Esophagus mucosa (tissue), 1 donor: ENCODE measurements at places on chromosomes 6 and 20.

DNA sequence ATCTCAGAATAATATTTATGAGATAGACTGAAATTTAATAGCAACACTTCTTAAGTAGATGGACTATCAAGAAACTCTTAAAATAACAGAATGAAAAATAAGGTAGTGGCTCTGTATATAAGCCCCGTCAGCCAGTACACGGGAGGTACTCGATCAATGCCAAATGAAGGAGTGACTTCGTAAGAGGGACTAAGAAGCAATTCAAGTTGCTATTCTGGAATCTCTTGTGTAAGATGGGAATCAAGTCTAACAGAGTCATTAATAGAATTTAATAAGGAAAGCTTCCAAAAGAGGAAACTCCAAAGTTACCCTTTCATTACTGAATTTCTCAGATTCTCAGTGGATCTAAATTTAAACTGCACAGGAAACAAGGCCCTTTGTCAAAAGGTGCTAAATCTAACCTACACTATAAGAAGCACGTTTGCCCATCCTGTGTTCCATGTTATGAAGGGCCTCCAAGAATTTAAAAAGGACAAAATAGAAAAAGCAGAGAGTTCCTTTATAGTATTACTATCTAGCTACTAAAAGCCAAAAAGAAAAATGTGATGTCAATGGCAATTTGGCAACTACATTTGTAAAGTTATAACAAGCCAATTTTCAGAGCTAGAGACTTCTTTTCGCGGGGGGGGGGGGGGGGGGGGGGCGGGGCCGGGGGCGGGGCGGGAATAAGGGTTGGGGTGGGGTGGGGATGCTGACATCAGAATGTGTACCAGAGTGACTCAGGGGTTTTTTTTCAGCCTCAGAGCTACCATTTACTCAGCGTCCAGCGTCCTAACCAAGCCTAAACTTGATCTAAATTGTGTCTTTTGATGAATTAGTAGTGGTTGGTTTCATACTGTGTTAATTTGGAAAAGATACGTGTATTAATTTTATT, 200.6 kb downstream of the GMPR start:
- peak; percentile 62 for ATAC-seq

DNA sequence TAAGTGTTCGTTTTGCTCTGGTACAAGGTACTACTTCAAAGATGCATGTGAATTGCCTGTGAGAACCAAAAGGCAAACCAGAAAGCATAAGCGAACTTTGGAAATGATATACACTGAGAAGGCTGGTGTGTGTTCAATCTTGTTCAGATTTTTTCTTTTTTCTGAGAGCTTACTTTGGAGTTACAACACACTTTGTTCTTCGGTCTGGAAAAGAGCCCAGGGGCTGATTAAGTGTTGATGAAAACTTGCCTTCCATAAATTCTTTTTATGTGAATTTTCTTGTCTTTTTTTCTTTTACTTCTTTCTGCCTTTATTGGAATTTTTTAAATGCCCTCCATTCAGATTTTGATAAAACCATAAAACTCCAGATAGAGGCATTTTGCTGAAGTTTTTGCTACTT, 395.1 kb upstream of the SASH1 start:
- ATAC-seq, result no peak

- no peak for ATAC-seq
These were observed 263.2 kb upstream of the RNF217 start for GRCh38 chr6:124699038-124699437.

GRCh38 chr6:45548657-45549515, 171.2 kb upstream of the SUPT3H start:
- peak; percentile 82 for ATAC-seq

- no peak for ATAC-seq
These were observed 190.3 kb downstream of the TAF4 start for GRCh38 chr20:61875221-61875885.
